ENCODE measurements at places on chromosomes 11 and 22.

- DNase-seq, result no peak
Observed at GRCh38 chr22:34454598-34454997, 534.3 kb upstream of the LARGE1 start.

- DNase-seq, result no peak
Observed at GRCh38 chr22:36816636-36817524, at the start of gene PVALB. TSS of gene PVALB (minus strand) at chr22:36817035. CDS start at chr22:36817005, 30 bp downstream.

GRCh38 chr11:37896016-37896415 is 1298.0 kb upstream of the RAG2 start:
- DNase-seq, result no peak

GRCh38 chr11:34866375-34866774 is 49.8 kb downstream of the APIP start:
- no peak for DNase-seq

DNA sequence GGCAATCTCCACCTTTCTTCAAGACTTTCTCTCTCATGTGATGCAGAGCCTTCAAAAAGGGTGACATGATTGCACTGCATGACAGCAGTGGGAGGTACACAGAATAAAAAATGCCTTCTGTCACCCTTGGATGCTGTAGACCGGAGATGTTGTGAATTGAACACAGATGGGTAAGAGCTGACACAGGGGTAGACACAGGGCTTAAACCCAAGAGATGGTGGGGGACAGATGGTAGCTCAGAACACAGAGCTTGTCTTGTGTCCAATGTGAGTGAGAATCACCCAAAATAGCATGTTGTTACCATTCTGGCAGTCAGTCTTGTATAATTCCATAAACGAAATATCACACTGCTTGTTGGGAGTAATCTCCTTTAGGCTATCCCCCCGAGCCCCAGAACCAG is 69.9 kb downstream of the JRKL start:
- DNase-seq, result no peak

GRCh38 chr11:30377347-30377746 is 54.4 kb downstream of the ARL14EP start:
- DNase-seq, result no peak

All from activated gamma-delta T cell treated with Interleukin-2 at 50 U/mL for 16 hours (primary cell).